M059J (cell line): ENCODE measurements at places on chromosomes 2 and 18.
A peak's percentile ranks its signal among the peaks of the same experiment; 100 is the strongest.

- DNase-seq = peak; percentile 38
Measured at GRCh38 chr2:179440642-179441251, 176.1 kb upstream of the SESTD1 start.

DNA sequence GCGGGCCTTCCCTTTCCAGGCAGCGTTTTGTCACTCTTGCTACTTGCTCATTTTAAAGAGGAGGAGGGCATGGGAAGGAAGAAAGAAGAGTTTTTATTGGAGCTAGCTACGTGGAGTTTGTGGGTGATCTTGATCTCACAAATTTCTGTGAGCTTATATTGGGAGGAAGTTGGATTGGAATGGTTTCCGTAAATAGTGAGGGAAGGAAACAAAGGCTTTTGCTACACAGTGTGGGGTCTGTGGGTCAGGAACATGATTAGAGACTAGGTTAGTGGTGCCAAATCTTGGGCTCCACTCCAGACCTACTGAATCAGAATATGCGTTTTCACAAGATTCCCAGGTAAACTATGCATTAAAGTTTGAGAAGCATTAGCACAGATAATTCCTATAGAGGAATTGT, 8.1 kb downstream of the RALB start:
- DNase-seq = no peak

GRCh38 chr2:96868555-96869280, 1.2 kb downstream of the SEMA4C start:
- DNase-seq = peak; percentile 83

- no peak for DNase-seq
Measured at GRCh38 chr2:16251511-16252225, 311.3 kb downstream of the MYCN start.

DNA sequence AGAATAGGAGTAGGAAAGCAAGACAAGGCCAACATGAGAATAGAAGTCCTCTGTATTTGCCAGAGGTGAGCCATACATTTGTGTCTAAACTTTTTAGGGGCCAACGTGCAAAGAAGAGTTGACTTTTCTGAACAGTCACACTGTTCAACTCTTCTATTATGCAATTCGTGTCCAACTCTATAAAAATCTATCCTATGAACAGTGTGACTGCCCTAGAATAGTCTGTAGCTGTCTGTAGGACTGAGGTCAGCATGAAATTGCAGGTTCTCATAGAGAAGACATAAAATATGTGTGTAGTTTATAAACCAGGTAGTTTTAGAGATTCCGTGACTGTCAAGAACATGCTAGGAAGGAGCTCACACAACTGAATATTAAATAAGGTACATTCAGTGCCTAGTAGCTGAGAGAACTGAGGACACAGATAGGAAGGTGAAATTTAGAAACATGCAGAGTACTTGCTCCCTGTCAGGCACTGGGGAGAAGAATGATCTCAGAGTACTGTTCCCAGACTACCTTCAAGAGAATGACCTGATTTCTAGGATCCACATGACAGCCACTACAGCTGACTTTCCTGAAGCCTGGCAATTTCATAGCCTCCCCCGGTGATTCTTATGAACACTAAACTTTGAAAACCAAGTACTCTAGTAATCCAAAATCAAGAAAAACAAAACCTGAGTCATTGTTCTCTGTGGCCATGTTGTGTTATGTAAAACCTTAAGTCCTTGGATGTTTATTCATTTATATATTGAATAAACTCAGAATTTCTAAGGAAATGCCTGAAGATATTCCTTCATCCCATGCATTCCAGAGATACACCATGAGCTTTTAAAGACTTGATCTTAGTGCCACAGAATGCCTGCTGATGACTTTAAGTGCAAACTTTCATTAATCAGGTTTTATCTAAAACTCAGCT, 201.5 kb upstream of the BOD1L2 start:
- DNase-seq = no peak

DNA sequence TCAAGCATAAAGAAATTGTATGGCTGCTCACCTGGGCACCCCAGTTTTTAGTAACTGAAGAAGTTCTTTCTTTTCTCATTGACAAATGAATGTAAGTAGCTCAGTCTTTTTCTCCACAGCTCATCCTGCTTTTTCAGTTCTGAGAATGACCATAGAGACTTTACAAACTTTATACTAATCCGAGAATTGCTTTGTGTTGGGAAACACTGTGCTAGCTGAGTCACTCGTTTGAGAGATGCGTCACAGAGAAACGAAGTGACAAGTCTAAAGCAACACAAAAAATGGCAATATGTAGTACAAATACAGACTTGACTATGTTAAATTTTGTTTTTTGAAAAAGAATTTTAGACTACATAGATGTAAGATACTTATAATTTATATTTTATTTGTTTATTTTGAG, 9.0 kb downstream of the LRRTM4 start:
- DNase-seq = peak; percentile 2

DNA sequence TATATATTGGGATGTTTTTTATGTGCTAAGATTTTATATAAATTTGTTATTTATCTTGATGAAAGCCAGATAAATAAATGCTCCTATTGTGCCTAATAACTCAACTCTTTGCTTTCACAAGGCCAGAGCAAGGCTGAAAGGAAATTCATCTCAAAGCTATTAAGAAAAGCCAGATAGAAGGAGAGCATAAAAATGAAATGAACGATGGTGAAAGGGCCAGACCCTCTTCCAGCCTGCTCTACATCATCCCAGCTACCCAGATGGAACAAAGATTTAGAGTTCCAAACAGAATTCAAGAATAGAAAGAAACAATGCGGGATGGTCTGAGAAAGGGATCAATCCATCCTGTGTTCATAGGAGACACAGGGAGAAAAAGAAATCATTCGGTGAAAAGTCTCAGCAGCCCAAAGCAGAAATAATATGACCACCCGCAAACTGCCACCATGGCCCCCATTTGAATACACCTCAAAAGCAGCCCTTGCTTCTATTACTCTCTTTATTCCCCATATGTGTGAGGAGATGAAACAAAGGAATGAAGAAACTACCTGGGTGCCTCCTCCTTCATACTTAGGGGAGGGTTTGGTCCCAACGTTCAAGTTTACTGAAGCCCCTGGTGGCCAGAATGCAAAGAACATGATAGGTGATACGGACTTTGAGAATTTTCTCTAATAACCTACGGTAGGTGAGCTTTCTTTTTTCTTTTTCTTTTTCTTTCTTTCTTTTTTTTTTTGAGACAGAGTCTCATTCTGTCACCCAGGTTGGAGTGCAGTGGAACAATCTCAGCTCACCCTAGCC, 110.1 kb upstream of the FBXO11 start:
- no peak for DNase-seq

GRCh38 chr18:25109484-25109883, 242.5 kb downstream of the ZNF521 start:
- DNase-seq = peak; percentile 64

DNA sequence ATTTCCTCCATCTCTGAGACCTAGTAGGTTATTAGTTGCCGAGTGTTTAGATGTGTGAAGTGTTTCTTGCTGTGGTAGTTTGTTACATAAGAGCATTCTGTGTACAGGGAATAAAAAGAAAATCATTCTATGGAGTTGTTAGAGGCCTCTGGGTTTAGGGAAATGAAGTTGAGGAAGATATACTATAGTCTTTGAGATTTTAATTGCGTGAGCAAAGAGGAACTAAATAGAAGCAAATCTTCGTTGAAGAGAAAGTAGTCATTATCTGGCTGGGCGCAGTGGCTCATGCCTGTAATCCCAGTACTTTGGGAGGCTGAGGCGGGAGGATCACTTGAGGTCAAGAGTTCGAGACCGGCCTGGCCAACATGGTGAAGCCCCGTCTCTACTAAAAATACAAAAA, 19.0 kb downstream of the USP39 start:
- no peak for DNase-seq

GRCh38 chr2:152791979-152792378, 73.6 kb downstream of the ARL6IP6 start:
- no peak for DNase-seq

DNA sequence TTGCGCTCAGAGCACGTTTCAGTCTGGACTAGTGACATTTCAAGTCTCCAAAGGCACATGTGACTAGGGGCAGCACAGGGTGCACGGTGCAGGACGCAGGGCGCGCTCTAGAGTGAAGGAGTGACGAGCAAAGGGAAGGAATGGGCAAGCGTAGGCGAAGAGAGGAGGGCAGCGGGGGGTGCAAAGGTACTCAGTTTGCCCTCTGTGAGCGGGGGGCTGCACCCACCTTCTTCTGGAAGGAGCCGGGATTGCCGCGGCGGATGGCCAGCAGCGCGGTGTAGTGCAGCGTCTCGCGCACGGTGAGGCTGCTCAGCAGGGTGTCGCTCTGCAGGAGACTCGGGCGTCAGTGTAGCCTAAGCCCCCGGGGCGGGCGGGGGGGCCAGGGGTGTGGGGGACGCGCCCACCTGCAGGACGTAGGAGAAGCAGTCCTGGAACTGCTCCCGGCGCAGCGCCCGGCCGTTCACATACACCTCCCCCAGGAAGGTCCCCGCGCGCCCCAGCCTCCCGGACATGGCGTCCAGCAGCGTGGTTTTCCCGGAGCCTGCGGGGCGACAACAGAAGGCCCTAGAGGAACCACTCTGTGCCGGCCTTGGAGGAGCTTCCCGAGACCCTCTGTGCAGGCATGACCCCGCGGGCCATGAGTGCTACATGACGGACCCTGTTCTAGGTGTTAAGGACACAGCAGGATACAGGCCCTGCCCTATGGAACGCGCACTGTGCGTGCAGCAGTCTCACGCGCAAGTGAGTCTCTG, 6.9 kb downstream of the ABCG5 start:
- no peak for DNase-seq

- no peak for DNase-seq
Measured at GRCh38 chr2:182717416-182717815, 1.4 kb downstream of the DNAJC10 start.

DNA sequence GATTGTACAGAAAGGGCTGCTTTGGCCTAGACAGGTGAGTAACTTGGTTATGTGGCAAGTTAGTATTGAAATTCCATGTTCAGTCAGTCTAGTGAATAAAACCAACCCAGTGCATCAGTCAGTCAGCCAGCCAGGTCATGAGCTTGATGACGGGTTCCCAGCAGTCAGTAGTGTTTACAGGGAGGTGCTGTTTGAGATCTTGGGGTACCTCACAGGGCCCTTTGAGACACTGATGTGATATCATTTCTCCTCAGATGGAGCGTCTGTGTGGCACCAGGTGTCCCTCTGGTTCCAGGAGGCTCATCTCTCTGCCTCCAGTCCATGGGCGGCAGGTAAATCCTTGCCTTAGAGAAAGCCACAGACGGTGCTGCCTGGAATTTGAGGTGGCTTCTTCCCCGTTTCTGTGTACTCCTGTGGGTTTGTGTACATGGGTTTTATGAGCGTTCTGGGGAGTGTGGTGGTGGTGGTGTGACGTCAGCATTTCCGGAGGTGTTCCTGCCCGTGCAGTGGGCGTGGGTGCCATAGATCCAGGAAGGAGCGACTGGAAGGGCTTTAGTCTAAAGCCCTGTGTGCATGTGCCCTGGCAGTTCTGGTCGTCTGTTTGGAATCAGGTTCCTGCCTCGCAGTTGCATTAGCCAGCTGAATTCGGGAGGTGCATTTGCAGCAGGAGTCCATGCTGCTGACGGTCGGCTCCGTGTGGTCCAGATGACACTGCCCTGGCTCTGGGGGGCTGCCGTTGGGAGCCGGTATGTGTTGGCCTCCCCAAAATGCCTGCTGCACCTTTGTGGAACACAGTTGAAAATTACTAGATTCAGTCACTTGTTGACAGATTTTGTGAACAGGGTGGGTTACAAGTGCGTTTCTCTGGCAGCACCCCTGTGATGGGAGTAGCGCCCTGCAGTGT, 2.1 kb downstream of the CTDP1 start:
- DNase-seq = no peak

DNA sequence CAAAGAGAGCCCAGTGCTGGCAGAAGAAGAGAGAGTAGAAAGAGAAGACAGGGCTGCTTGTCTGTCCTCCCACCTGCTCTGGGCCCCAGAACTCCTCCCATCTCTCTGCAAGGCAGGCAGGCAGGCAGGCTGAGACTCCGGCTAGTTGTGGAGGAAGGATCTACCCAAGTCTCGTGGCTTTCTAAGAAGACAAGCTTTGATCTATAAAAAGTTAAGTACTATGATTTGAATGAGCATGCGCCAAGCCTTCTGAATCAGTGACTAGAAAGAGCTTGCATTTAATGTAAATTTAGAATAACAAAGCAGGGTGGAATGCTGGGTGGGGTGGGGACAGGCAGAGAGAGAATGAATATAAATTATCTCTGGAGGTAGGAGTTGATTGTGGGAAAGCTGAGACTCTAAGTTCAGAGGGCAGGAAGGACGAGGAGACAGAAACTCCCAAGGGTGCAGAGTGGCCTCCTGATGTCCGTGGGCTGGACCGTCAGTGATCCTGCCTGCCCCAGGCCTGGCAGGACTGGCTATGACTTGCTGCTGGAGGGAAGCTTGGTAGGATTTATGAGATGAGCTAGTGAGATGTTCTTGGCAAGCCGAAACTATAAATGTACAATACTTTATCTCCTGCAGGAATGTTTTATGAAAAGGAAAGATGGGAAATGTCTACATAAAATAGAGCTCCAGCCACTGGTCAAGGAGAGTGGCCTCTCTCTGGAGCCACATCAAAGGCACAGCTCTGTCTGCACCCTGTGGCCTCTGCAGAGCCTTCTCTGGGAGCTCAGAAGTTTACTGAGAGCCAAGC, 447.5 kb downstream of the TNS1 start:
- peak; percentile 26 for DNase-seq

DNA sequence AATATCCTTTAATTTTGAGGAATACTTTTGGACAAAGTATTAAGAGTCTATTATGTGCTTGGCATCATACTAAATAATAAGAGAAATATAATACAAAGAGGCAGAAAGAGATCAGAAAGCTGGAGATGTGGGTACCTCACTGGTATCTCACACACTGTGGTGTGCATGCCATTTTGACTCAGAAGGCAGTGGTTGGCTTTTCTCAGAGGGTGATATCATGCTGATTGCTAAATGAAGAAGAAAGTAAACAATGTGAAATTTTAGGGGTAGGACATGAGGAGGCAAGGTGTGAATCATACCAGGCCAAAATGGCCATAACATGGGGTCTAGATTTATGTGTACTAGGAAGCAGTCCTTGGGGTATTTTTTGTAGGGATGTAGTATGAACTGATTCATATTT, 16.6 kb upstream of the SPOPL start:
- DNase-seq = peak; percentile 19

DNA sequence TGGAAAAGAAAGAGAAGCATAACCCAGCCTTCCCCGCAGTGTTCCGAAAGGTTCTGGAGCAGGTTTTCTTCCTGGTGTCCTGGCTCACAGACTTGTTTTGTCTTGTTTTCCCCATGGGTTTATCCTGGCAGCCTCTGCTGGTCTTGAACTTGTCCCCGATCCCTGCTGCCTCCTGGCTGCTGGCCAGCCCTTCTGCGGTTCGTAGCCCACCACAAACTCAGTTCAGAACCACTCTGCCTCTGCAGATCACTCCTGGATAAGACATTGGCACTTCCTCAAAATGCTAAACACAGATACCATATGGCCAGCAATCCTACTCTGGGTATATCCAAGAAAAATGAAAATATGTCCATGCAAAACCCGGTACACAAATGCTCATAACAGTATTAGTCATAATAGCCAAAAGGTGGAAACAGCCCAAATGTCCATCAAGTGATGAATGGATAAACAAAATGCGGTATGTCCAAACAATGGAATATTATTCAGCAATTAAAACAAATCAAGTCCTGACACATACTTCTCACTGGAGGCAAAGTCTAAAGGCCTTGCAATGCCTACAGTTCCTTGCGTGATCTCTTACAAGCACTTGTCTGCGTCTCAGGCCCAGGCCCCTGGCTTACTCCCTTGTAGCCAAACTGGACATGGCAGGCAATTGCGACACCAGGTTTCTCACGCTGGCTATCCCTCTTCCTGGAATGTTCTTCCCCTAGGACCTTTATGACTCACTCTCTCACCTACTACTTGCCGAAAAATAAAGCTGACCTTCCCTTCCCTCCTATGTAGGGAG, 28.0 kb upstream of the ARHGEF4 start:
- peak; percentile 52 for DNase-seq
